ENCODE measurements at places on chromosomes 7 and 10. TPM values are rescaled to one million over a fixed set of nuclear protein-coding genes. Genes with fewer than 3 reads are reported as not detected.

Gene FAM171A1
- total RNA-seq = 12.1 TPM

Gene ABCA13
- total RNA-seq = 1.1 TPM

Gene TCF7L2
- total RNA-seq = 2.8 TPM

Gene EIF4H
- 333 TPM for total RNA-seq

Gene TCERG1L
- not detected for total RNA-seq

Gene EN2
- not detected for total RNA-seq

Gene WNT8B
- total RNA-seq = not detected

Gene CPED1
- 117 TPM for total RNA-seq

Gene TEX36
- total RNA-seq = not detected

Gene GOLGA7B
- not detected for total RNA-seq

Gene CCDC186
- 12.2 TPM for total RNA-seq

Gene GIMAP6
- 0.25 TPM for total RNA-seq

Gene HECW1
- total RNA-seq = 0.62 TPM

Gene OR2A42
- total RNA-seq = not detected

Gene OIT3
- under 0.01 TPM for total RNA-seq

Gene HOXA11
- total RNA-seq = 12.4 TPM

Gene HABP2
- total RNA-seq = not detected

Gene MRC1
- 0.12 TPM for total RNA-seq

Gene AGR3
- total RNA-seq = not detected

Gene IQUB
- 0.50 TPM for total RNA-seq

Gene EFCAB10
- not detected for total RNA-seq

Gene OR9A2
- total RNA-seq = not detected

Gene RELN
- 14.9 TPM for total RNA-seq

Gene ZNF425
- 1.9 TPM for total RNA-seq

Gene FFAR4
- not detected for total RNA-seq

Gene SUN3
- total RNA-seq = not detected

Gene TOMM7
- 119 TPM for total RNA-seq

Gene NUTM2B
- 0.37 TPM for total RNA-seq

Gene SPOCK2
- total RNA-seq = 0.11 TPM

Gene LDB3
- total RNA-seq = not detected

Gene COL17A1
- total RNA-seq = 0.33 TPM

Gene SSC4D
- 0.55 TPM for total RNA-seq

Gene VWDE
- 0.33 TPM for total RNA-seq

Gene SEC61G
- 625 TPM for total RNA-seq

Gene ZNF3
- 23.4 TPM for total RNA-seq

Gene LLCFC1
- total RNA-seq = not detected

Gene MAT1A
- total RNA-seq = not detected

Measured in uterine smooth muscle cell (primary cell).